ENCODE measurements at places on chromosomes 12 and 14.

DNA sequence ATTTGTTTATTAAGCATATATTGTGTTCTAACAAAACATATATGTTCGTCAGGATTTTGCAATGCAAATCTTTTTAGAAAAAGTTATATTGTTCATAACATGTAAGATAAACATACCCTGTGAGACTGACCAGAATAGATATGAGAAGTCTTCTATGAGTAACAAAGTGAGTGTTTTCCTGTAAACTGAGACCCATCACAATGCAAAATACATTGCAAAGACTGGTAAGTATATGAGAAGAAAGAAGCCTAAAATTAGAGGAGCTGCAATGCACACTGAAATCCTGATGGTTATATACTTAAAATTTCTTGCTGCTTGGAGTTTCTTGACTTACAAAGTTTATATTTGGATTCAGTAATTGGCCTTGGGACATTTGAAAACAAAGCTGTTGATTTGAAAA, 6.0 kb downstream of the HMGA2 start:
- DNase-seq, result no peak

DNA sequence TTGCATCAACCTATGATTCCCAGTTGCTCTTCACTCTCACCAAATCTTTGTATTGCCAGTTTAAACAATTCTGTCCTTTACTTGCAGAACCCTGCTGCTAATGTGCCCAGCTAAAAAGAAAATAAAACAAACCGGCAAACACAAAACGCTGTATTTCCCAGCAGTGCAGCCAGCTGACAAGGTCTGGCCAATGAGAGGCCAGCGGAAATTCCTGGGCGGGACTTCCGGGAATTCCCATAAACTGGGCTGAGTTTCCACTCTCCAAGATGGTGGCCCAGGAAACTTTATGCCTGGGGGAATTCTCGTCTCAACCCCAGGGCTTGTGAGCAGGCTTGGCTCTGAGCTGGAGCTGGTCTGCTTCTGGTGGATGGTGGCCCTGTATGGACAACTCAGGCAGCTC, 807.3 kb upstream of the TMEM132C start:
- DNase-seq, result no peak

- no peak for DNase-seq
Observed at GRCh38 chr12:75959506-75959905, 72.1 kb downstream of the PHLDA1 start.

- DNase-seq, result no peak
Observed at GRCh38 chr12:50924131-50924438, 28.3 kb upstream of the HIGD1C start.
